ENCODE measurements at places on chromosomes 2 and 18.

DNA sequence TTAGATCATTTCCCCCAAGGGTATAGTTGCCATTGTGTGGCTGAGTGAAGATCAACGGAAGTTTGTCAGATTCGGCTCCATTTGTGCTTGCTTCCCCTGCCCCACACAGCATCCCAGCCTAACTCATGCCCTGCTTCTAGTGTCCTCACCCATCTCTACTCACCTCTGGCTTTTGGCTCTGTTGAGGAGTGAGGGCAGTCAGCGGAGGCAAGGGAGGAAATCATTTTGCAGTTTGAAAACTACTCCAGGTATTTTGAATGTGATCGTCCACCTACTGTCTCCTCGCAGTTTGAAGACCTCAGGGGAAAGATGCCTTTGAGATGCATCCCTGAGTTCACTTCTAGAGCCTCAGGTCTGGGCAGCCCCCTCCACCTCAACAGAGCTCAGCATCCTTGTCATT lies 116.3 kb downstream of the FEZ2 start:
- H3K4me3 ChIP-seq: no peak overlapping the region
- no peak for DNase-seq
- peaks cover 27% of the 10 kb centered on the region for H3K36me3 ChIP-seq
- peaks cover 72% of the 10 kb centered on the region for H3K4me1 ChIP-seq
- no peaks in the 10 kb centered on the region for H3K27me3 ChIP-seq

DNA sequence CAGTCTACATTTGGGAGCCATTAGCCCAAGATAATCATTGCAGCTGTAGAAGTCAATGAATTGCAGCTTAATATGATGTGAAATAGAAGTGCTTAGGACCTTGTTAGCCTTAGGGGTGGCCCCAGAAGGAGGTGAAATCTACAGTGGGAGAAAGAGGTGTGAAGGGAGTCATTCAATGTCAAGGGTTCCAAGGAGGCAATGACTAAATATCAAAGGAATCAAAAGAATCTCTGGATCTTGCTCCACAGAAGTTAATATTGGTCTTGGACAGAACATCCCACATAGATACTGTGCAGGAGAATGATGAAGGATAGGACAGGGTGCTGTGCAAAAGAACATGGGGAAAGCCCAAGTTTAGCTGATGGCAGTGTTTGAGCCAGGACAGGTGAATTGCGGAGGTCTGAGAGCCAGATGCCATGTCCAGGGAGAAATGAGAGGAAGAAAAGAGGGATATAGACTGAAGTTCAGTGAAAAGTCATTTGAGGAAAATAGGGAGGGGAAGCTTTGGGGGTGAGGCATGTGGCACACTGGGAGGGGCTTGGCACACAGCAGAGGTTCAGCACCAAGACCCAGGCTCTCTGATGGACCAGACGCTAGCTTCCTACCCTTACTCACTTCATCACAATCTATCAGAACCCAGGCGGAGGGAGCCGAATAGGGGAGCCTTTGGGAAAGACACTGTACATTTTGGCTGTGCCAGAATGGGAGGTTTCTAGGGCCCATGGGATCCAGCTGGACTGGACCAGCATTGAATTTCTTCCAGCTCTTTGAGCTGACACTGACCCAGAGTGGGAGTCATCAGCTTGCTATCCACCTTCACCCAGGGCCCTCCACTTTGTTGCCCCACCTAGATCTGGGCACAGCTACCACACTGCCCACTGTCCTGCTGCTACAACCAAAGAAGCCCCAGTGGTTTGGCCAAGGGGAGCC lies 2.2 kb downstream of the IL1F10 start:
- H3K27me3 ChIP-seq: no peaks in the 10 kb centered on the region
- no peaks in the 10 kb centered on the region for H3K4me1 ChIP-seq
- no peaks in the 10 kb centered on the region for H3K36me3 ChIP-seq
- H3K27ac ChIP-seq: no peak overlapping the region

- DNase-seq: no peak
- H3K27me3 ChIP-seq: no peaks in the 10 kb centered on the region
- no peaks in the 10 kb centered on the region for H3K4me1 ChIP-seq
- no peaks in the 10 kb centered on the region for H3K36me3 ChIP-seq
- H3K4me3 ChIP-seq: no peak overlapping the region
- no peak overlapping the region for H3K27ac ChIP-seq
These were observed 72.2 kb downstream of the DSC3 start for GRCh38 chr18:30970196-30970816.

- H3K4me1 ChIP-seq: no peaks in the 10 kb centered on the region
- DNase-seq: no peak
- no peaks in the 10 kb centered on the region for H3K27me3 ChIP-seq
These were observed 825.8 kb downstream of the DCC start for GRCh38 chr18:53165770-53166169.

DNA sequence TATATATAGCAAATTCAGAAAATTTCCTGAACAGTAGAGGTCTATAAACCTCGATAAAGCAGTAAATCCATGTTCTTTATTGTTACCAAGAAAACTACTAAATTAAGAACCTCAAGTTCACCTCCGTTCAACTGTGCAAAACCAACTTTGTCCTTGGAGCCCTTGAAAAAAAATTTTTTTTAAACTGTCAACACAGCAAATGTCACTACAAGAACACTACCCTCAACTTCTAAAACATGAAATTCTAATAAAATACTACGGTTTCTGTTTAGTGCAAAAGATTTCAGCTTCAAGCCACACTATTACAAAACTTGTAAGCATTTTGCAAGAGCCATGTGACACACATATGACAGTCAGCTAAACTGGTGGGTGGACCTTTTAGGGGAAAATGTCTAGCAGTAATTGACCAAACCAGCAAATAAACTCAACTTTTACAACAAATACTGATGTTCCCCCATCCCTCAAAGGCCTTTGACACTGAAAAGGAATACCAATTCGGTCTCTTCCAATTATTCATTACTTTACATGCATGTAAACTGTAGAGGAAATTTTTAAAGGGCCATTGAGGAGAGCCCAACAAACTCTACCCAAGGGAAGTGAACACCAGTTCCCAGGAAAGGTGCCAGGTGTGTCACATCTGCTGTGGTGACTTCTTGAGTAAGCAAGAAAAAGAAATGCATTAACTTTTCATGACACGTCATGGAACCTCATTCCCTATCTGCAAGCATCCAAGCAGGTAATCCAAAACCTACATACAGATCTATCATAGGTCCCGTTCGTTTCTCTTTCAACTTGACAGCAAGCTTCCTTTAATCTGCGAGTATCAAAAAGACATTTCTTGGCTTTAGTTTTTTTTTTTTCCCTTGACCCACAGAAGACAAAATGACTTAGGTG lies 1.4 kb downstream of the RAB1A start:
- peak overlapping the region; percentile 91 for H3K4me3 ChIP-seq
- peaks cover 50% of the 10 kb centered on the region for H3K4me1 ChIP-seq
- no peaks in the 10 kb centered on the region for H3K27me3 ChIP-seq
- no peaks in the 10 kb centered on the region for H3K36me3 ChIP-seq
- H3K27ac ChIP-seq: peak overlapping the region; percentile 99
- DNase-seq: no peak

- H3K4me1 ChIP-seq: no peaks in the 10 kb centered on the region
- no peak overlapping the region for H3K27ac ChIP-seq
- H3K27me3 ChIP-seq: no peaks in the 10 kb centered on the region
- DNase-seq: no peak
- no peak overlapping the region for H3K4me3 ChIP-seq
- H3K36me3 ChIP-seq: no peaks in the 10 kb centered on the region
These were observed 176.8 kb downstream of the ARL4C start for GRCh38 chr2:234320066-234320465.

- no peaks in the 10 kb centered on the region for H3K27me3 ChIP-seq
- H3K4me1 ChIP-seq: no peaks in the 10 kb centered on the region
- no peaks in the 10 kb centered on the region for H3K36me3 ChIP-seq
These were observed 54.4 kb downstream of the TMEFF2 start for GRCh38 chr2:192140236-192140839.

DNA sequence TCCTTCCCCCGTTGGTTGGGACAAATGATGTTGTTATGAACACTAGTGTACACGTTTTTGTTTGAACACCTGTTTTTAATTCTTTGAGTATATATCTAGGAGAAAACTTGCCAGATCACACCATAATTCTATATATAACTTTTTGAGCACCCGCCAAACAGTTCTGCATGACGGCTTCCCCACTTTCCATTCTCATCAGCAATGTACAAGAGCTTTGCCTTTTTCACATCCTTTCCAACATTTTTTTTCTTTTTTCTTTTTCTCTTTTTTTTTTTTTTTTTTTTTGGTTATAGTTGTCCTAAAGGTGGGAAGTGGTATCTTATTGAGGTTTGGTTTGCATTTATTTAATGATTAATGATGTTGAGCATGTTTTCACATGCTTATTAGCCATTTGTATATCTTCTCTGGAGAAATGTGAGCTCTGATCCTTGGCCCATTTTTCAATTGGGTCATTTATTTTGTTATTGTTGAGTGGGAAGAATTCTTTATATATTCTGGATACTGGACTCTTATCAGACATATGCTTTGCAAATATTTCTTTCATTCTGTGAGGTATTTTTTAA lies 86.9 kb upstream of the ZC3H15 start:
- no peak for DNase-seq
- no peaks in the 10 kb centered on the region for H3K27me3 ChIP-seq
- no peaks in the 10 kb centered on the region for H3K36me3 ChIP-seq

DNA sequence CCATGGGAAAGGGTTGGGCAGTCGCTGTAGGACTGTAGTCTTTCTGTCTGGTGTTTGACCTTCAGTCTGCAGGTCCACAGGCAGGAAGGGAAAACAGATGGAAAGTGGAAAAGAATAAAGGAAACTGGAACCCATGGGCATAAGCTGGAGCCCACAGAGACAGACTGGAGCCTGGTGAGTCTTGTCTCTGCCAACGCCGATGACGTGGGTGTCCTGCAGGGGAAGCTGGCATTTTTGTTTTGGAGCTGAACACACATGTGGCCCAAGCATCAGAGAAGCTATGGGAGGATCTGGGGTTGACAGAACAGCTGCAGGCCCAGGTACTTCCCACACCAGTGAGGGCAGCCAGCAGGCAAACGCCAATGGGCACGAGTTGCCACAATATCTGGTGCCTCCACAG lies 28.2 kb upstream of the SOCS6 start:
- no peak overlapping the region for H3K27ac ChIP-seq
- H3K4me1 ChIP-seq: no peaks in the 10 kb centered on the region
- DNase-seq: no peak

DNA sequence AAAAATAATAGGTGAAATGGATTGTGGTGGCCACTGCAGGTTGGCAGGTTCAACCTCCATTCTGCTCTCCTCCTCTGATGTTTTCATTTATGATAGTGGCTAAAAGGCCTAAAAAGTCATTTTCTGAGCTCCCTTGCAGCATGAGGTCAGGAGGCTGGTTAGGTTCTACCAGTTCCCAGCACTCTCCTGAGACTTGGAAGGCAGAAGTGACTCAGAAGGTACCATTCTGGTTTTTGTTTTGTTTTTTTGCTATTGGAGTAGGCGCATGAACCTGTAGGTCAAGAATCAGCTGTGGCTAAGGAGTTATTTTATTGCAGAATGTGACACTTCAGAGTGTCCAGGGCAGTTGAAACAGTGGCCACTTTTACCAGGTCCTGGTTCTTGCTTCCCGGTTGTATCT lies 181.9 kb downstream of the CCDC102B start:
- no peaks in the 10 kb centered on the region for H3K4me1 ChIP-seq
- no peak overlapping the region for H3K27ac ChIP-seq
- no peak for DNase-seq
- H3K27me3 ChIP-seq: no peaks in the 10 kb centered on the region

DNA sequence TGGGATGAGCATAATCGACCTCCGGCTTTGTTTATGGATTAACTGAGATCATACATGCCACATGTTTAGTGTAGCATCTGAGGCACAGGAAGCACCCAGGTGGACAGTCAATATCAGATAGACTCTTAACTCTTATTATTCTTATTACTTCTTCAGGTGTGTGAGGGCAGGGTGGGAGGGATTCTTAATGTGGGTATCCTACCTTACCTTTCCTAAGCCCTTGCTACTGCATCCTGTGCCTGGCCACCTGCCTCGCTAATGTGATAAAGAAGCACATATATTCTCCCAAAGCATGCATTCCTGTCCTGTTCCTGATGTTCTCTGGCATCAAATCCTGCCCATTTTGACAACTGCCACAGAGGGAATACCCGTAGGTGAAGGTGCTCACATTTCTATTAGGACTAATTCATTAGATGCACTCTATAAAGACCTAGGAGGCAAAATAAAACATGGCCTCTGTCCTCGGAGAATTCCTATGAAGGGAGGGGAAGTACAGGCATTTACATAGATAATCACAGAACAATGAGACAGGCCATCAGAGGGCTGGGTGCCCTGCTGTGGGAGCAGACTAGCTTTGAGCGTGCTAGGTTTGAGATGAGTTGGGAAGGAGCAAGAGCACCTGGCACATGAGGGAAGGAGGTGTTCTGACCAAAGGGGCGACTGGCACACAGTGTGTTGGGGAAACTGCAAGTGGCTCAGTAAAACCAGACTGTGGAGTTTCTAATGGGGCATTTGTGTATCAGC lies 19.5 kb upstream of the CELF4 start:
- no peaks in the 10 kb centered on the region for H3K36me3 ChIP-seq
- H3K27me3 ChIP-seq: no peaks in the 10 kb centered on the region

- no peak overlapping the region for H3K4me3 ChIP-seq
- H3K27me3 ChIP-seq: no peaks in the 10 kb centered on the region
- no peaks in the 10 kb centered on the region for H3K4me1 ChIP-seq
- no peak overlapping the region for H3K27ac ChIP-seq
- no peak for DNase-seq
- no peaks in the 10 kb centered on the region for H3K36me3 ChIP-seq
These were observed 349.7 kb upstream of the ST6GAL2 start for GRCh38 chr2:107235491-107236254.

DNA sequence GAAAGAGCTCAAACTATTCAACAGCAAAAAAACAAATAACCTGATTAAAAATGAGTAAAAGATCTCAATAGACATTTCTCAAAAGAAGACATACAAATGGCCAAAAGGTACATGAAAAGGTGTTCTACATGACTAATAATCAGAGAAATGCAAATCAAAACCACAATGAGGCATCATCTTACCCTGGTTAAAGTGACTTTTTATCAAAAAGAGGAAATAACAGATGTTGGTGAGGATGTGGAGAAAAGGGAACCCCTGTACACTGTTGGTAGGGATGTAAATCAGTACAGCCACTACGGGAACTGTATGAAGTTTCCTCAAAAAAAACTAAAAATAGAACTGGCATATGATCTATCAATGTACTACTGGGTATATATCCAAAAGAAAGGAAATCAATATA lies 39.8 kb upstream of the TMEM163 start:
- H3K36me3 ChIP-seq: no peaks in the 10 kb centered on the region
- H3K27ac ChIP-seq: no peak overlapping the region
- no peak overlapping the region for H3K4me3 ChIP-seq
- H3K27me3 ChIP-seq: no peaks in the 10 kb centered on the region
- DNase-seq: no peak

- no peak overlapping the region for H3K27ac ChIP-seq
- no peaks in the 10 kb centered on the region for H3K27me3 ChIP-seq
- H3K4me1 ChIP-seq: peaks cover 9% of the 10 kb centered on the region
- no peak overlapping the region for H3K4me3 ChIP-seq
- DNase-seq: no peak
These were observed 162.3 kb downstream of the TCF4 start for GRCh38 chr18:55425698-55426097.

- H3K27ac ChIP-seq: peak overlapping the region; percentile 13
- H3K4me3 ChIP-seq: peak overlapping the region; percentile 16
- H3K27me3 ChIP-seq: no peaks in the 10 kb centered on the region
- H3K4me1 ChIP-seq: peaks cover 17% of the 10 kb centered on the region
These were observed 183.4 kb upstream of the FN1 start for GRCh38 chr2:215619022-215619958.

Measured in thoracic aorta (tissue), 2 donors.